CD4-positive, alpha-beta T cell treated with Interleukin-1 beta for 1 hour (primary cell): ENCODE measurements at places on chromosomes 5 and 9.

DNA sequence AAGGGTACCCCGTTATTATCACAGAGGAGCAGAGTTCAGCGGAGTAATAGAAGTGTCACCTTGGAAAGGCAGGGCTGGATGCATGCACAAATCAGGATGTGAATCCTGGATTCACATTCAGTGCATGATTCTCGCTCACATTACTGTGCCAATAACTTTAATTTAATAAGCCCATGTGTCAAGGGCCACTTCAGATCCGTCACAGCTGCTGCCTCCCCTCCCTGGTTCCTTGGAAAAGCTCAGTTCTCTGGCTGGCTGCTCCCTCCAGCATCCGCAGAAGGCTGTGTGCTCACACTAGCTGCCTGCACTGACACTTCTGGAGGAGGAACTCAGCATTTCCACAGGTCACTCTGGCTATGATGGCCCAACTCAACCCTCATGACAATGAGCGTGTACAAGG lies 256.8 kb upstream of the ADAMTS16 start:
- no peak for DNase-seq

- DNase-seq, result no peak
These were observed 20.4 kb upstream of the UGCG start for GRCh38 chr9:111876179-111876578.

DNA sequence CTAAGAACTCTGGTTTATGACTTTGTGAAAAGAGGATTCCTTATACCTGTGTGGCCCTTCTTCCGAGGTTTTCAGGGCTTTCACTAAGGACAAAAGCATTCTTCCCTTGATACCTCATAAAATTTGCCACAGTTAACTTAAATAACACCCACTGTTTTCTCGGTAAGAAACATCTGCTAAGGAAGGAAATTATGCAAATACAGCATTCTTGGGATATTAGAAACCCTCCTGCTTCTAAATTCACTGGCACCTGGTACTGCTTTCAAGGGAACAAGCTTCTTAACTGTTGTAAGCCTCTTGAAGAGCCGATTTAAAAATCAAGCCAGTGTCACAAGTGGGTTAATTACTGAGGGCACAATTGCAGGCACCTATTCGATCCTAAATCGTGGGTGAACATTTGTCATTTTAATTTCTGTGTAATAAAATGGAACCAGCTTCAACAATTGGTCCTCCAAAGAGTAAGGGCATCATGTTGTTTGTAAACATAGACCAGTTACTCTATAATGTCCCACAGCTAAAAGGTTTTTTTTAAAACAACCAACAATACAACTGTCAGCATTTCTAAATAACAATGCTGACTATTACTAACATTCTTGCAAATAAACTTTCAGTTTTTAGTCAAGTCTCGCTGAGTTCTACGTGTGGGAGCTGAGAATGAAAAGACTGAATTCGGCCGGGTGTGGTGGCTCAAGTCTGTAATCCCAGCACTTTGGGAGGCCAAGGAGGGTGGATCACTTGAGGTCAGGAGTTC lies 26.6 kb downstream of the AK3 start:
- no peak for DNase-seq

DNA sequence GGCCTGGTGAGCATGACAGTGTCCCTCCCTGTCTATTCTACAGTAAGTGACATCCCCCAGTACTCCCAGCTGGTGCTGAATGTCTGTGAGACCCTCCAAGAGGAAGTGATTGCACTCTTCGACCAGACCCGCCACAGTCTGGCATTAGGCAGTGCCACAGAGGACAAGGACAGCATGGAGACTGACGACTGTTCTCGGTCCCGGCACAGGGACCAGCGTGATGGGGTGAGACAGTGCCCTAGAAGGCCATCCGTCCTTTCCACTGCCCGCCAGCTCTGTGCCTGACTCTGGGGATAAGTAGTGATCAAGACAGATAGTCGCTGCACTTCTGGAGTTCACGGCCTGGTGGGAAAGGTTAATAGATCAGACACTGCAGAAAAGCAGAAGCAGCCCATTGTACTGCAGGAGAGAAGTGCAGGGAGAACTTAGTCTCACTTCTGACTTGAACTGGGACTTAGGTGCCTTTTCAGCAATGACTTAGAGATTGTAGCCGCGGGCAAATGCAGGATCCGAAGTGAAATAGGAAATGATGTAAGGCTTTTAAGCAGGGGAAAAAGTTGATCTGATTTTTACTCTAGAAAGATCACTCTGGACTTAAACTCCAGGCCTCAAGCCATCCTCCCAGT lies 28.4 kb downstream of the SH3GLB2 start:
- DNase-seq, result no peak

DNA sequence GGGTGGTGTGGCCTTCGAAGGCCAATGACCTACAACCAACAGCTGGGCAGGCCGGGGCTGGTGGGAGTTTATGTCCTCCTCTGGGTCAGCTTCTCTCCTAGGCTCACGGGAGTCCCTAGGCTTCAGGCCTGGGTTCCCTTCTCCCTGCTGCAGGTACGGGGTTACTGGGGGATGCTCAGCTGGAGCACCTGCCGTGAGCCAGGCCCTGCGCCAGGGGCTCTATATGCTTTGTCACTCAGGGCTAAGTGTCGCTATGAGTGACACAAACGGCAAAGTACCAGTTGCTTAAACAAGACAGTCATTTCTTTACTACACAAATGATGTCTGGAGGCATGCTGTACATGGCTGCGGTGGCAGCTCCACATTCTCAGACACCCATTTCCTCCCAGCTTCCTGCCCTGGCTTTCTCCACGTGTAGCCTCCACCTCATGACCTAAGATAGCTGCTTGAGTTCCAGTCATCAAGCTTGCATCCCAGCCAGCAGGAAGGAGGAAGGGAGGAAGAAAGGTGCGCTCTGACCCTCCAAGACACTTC lies 22.5 kb upstream of the NINJ1 start:
- no peak for DNase-seq

GRCh38 chr5:85182344-85182743 lies 797.7 kb upstream of the EDIL3 start:
- DNase-seq, result no peak

DNA sequence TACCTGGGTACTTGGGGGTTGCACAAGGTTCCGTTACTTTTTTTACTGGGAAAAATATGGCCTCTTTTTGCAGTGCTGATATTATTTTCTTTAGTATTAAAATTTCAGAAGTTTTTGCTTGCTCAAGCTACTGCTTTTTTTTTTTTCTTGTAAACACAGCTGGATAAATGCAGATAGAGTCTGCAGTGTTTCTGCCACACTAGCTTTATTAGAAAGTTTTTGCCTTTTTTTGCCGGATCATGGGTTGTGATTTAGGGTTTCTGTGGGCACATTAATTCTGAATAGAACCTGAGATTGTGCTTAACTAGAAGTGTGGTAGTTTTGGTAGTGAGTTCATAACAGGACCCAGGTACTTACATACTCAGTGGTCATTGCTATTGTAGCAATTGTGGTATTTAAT lies 19.9 kb downstream of the KIAA1958 start:
- no peak for DNase-seq

DNA sequence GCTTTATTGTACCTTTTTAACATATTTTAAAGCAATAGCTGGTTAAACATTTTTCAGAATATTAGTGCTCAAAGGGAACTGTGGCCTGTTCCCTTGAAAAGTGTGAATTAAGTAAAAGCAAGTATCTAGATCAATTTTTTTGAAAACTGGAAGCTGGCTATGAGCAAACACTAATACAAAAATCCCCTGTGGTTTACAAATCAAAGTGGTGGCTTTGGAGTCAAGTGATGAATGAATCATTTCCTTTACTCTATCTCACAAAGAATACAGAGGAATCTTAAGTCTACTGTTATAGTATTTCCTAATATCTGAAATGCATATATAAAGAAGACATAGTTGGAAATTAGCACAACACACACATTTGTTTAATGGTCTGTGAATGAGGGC lies 212.4 kb upstream of the C9orf72 start:
- no peak for DNase-seq

GRCh38 chr5:150234576-150235499 lies 45.0 kb downstream of the SLC6A7 start:
- no peak for DNase-seq
